Astrocyte (in vitro differentiated cells and primary cell): ENCODE measurements at places on chromosomes 16 and 17. TPM values are rescaled to one million over a fixed set of nuclear protein-coding genes. Genes with fewer than 3 reads are reported as not detected.

GRCh38 chr16:49311823-49312222 is 30.2 kb upstream of the CBLN1 start:
- H3K4me1 ChIP-seq, result no peaks in the 10 kb centered on the region
- H3K4me3 ChIP-seq, result no peak overlapping the region
- no peaks in the 10 kb centered on the region for H3K27me3 ChIP-seq

- H3K36me3 ChIP-seq, result peaks cover 29% of the 10 kb centered on the region
- H3K4me3 ChIP-seq, result no peak overlapping the region
- H3K27ac ChIP-seq, result no peak overlapping the region
- no peaks in the 10 kb centered on the region for H3K27me3 ChIP-seq
- H3K4me1 ChIP-seq, result peaks cover 46% of the 10 kb centered on the region
These were observed 7.5 kb downstream of the NFE2L1 start for GRCh38 chr17:48055531-48056245.

HOXB3 gene
- not detected in 2 replicates for total RNA-seq

SPATA22 gene
- not detected in 2 replicates for total RNA-seq

SYT17 gene
- 2.5 and 4.8 TPM in 2 replicates for total RNA-seq
